ENCODE measurements at places on chromosomes 6 and 20.

GRCh38 chr20:33647603-33648395 is 14.3 kb upstream of the C20orf144 start:
- DNase-seq: no peak

DNA sequence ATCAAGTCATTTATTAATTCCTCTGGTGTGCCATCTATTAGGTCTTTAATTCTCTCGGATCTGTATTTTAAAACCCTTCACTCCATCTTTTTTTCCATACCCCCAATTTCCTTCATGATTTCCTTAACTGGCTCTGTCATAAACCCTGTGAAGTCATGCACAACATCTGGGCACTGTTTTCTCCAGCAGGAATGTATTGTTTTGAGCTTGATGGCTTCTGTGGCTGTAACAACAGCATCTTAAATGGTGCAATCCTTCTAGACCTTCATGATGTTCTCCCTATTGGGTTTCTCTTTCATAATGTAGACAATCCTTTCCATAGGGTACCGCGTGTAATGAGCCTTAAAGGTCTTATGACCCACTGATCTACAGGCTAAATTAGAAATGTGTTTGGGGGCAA is 29.0 kb downstream of the CDK19 start:
- no peak for DNase-seq

- DNase-seq: no peak
Measured at GRCh38 chr6:27280540-27281000, 31.5 kb downstream of the POM121L2 start.

DNA sequence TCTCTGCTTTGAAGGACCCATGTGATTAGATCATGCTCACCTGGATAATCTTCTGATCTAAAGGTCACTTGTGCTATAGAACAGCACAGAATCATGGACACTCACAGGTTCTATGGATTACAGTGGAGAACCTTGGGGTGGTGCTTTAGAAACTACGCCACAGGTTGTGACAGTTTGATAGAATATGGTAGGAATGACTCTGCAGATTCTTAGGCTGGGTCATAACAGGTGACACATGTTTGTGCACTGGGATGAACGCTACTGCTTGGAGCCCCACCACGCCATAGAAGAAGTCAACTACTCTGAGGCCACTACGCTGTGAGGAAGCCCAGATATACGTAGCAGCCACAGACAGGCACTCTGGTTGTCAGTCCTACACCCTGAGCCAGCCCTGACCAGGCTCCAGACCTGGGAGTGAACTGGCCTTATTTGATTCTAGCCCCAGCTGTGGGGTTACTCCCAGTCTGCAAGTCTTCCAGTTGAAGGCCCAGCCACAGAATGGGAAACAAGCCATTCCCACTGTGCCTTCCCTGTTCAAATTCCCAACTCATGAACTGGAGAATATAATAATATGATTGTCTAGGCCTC is 99.0 kb upstream of the SLC24A3 start:
- no peak for DNase-seq

DNA sequence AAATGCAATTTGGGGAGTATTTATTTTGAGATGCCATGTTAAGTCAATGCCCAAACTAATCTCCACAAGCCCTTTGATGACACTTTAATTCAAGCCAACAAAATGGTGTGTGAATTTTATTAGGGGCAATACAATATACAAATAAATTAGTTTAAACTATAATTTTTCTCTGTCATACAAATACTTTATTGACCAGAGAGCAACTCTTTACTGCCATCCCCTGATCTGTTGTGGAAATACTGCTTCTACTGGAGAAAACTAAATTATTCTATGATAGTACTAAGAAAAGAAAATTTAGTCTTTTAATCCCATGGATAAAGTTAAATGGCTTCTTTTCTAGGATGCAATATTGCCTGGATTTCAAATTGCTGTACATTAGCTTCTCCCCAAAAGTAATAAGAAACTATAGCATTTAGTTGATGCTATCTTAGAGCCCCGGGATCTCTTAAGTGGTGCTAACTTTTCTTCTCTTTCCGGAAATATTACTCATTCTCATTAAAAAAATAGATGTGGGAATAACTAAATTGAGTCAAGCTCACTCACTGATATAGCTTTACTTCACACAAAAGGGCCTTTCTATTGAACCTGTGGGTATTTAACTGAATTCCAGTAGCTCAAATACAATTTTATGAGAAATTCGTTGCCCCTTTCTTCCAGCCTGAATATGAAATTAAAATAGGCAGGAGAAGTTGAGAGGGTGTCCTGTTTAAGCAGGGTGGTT is 49.2 kb downstream of the SMPDL3A start:
- no peak for DNase-seq

GRCh38 chr6:1817033-1817761 is 207.5 kb downstream of the FOXC1 start:
- no peak for DNase-seq

DNA sequence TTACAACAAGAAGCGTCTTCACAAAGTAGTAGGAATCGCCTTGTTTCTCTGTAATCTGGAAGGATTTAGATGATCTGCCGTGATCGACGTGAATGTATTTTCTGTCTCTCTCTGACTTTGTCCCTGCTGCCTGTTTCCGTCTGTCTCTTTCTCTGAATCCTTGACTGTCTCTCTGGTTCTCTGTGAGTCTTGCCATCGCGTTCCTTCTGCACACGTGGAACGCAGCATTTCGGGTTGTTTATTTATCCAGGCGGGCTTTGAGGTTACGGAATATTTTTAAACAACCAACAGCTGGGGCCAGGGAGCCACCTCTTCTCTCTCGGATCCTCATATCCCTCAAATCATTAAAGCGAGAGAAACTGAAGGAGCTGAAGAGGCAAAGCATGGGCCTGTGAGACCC is 215.9 kb downstream of the ZDHHC14 start:
- no peak for DNase-seq

GRCh38 chr6:110341663-110342596 is 16.2 kb downstream of the METTL24 start:
- DNase-seq: no peak

- no peak for DNase-seq
Measured at GRCh38 chr6:74871757-74872156, 334.1 kb downstream of the COL12A1 start.

- DNase-seq: peak; percentile 45
Measured at GRCh38 chr6:142207265-142207877, 60.3 kb downstream of the VTA1 start.

- DNase-seq: no peak
Measured at GRCh38 chr20:52847029-52847660, 125.0 kb upstream of the TSHZ2 start.

DNA sequence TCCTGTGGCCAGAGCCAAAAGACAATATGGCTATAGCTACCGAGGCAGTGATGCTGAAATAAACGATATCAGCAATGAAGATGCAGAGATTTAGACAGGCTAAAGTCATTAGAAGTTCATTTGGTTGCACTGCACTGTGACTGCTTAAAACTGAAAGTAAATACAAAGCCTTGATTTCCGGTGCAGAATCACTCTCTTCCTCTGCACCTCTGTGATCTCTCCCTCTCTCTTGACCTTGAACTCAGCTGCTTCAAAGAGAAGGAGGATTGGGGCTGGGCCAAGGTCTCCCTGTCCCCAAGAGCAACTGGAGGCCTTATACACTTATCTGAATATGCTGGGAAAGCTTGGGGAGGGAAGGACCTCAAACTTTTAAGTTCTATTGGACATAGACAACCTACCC is 34.6 kb upstream of the SPACA1 start:
- DNase-seq: no peak

DNA sequence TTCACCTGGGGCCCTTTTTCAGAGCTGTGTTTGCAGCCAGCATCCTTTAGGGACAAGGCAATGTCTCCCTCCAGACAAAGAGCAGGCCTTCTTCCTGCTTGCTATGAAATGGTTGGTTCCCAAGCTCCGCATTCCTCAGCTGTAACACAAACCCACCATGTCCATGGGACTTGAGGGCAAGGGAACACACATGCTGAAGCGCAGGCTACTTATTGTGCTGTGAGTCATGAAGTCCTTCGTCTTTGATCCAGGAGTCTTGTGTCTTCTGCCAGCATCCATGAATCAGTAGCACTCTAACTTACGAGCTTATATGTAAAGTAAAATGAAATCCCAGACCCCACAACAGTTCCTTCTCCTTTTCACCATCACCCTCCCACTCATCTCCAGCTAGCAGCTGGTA is 59.0 kb downstream of the ANKRD60 start:
- no peak for DNase-seq

GRCh38 chr20:52974179-52974594 is 2.0 kb downstream of the TSHZ2 start:
- no peak for DNase-seq

GRCh38 chr20:11178946-11179654 is 505.3 kb upstream of the JAG1 start:
- no peak for DNase-seq

DNA sequence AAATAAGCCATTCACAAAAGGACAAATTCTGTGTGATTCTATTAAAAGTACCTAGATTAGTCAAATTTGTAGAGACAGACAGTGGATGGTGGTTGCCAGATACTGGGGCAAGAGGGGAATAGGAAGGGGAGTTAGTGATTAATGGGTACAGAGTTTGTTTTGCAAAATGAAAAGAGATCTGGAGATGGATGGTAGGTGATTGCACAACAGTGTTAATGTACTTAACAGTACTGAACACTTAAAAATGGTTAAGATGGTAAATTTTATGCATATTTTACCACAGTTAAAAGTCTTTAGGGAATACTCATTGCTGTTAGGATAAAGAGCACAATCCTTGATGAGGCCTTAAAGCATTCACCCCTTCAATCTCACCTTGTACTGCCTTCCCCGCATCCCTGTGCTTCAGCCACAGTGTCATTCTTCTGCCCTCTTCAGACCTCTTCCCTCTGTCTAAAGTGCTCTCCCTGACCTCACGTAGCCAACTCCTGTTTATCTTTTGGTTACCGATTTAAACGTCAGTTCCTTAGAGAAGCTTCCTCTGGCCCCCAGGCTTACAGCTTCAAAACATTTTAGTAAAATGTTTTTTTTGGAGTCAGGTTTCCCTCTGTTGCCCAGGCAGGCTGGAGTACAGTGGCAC is 11.8 kb downstream of the PSMF1 start:
- DNase-seq: no peak

DNA sequence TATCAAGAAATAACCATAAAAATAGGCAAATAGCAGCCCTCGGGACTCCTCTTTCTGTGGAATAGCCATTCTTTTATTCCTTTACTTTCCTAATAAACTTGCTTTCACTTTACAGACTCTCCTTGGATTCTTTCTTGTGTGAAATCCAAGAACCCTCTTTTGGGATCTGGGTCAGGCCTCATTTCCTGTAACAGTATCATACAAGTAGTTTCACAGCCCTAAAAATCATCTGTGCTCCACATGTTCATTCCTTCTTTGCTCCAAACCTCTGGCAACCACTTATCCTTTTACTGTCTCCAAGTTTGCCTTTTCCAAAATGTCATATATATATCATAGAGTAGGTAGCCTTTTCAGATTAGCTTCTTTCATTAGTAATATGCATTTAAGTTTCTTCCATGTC is 13.5 kb upstream of the NT5E start:
- DNase-seq: no peak

- DNase-seq: no peak
Measured at GRCh38 chr6:75363304-75363703, 78.7 kb upstream of the TMEM30A start.

DNA sequence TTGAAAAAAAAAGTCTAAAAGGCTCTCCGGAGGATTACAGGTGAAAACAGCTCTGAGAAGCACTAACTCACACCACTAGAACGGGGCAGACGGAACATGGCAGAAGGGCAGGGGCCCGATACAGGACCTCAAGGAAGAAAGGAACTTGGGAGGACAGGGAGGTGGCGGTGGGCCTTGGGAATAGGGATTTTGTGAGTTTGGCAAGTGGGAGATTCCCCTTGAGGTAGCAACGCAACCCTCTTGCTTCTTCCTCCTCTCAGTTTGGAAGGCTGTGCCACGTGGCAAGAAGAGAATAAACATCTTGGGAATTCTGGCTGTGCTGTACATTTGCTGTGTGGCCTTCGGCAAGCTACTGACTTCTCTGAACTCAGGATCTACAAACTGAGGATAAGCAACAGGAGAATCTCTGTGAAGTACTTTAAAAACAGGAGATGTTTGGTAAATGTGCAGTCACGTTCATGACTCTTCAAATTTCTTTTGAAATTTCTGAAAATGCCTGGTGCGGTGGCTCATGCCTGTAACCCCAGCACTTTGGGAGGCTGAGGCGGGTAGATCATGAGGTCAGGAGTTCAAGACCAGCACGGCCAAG is 220.8 kb downstream of the BCAS1 start:
- DNase-seq: no peak

GRCh38 chr6:1558388-1558787 is 51.3 kb upstream of the FOXC1 start:
- DNase-seq: no peak

Data from iPS DF 6.9 (cell line).